ENCODE measurements at places on chromosomes 4 and X.

DNA sequence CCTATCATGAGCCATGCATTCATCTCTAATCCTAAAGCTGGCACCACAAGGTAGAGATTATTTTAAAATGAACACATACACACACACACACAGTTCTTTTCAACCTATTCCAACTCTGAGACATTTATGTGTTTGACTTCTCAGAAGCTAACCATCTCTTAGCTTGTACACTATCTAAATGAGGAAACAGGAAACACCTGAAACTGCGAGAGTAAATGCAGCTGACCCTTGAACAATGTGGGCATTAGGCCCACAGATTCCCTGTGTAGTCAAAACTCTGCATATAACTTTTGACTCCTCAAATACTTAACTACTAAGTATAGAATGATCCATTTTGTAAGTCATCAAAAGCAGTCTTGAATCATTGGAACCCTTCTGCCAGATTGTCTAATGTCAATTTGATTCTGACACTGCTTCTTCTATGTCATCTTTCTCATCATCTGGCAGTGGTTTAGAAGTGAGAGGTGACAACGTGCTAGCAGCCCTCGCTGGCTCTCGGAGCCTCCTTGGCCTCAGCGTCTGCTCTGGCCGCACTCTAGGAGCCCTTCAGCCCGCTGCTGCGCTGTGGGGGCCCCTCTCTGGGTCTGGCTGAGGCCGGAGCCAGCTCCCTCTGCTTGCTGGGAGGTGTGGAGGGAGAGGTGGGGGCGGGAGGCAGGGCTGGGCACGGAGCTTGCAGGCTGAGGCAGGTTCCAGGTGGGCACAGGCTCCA lies 21.4 kb upstream of the IL15 start:
- DNase-seq, result no peak

DNA sequence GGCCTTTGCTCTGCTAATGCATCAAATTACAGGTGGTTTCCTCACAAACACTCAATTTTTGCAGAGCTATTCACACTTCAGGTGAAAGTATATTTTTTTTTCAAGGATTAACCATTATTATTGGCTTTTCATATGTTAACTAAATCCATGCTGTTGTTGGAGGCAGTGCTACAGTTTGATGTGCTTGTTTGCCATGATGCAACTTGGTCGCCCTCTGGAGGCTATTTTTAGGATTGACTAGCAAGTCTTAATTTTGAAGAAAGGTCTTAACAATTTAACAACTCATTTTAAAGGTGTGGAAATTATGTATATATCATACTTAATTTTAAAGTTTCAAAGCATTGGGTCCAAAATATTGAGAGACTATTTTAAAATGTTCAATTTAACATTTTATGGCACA lies 168.8 kb upstream of the FAM47A start:
- DNase-seq, result no peak

GRCh38 chr4:75512386-75513211 lies 1.6 kb downstream of the RCHY1 start:
- DNase-seq, result no peak

DNA sequence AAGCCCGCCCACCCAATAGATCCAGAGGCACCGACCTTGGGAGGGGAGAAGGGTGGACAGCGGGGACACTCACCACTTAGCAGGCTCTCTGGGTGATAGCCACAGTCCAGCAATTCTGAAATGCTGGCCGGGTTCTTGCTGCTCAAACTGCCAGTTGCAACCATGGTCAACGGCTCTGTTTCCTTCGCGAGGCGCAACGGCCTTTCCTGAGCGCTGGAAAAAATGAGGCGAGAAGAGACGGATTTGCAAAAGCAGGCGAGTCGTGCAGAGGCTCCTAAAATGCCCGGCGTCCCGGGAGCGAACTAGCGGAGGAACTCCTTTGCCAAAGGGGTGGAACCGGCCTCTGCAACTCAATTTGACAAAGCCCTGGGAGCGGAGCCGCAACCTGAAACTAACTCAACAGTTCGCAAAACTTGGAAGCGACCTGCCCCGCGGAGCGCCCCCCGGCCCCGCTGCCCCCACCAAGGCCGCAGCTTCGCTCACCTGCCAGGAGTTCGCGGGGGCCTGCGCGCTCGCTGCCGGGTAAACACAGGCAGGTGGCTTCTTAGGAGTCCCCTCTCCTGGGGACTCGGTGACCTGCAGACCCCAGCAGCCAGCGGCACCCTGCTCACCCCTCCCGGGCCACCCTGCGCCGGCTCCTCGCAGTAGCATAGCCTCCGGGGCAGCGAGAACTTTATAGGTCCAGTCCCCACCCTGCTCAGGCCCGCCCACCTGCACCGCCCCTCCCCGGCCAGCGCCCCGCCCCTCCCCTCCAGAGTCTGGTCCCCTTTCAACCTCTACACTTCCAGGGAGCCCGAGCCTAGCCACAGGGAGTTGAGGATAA lies at the start of gene DDIT4L:
Gene DDIT4L, minus strand, starts transcription at position 649 of the 823 bp plus-strand sequence. Its CDS starts 485 bp downstream, at position 164.
- no peak for DNase-seq

GRCh38 chr4:159946983-159947615 lies 844.2 kb downstream of the RAPGEF2 start:
- no peak for DNase-seq

- peak; percentile 54 for DNase-seq
Observed at GRCh38 chrX:47637546-47638195, 7.9 kb upstream of the CFP start.

DNA sequence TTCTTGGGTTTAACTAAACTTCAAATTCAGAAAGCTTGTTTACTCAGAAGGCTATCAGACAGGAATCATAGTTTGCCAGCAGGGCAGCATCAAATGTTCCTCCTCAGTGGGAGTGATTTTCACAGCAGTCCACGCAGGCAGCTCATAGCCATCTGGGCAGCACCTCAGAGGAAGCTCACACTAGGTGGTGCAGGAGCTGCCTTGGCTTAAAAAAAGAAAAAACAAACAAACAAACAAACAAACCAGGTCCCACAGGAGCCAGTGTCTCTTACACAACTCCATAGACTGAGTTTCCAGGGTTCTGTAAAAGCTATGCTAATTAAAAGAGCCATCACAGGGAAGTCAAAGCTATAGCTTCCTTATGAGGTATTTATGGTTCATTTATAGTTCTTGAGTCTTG lies 10.5 kb upstream of the KLHL5 start:
- no peak for DNase-seq

- DNase-seq, result no peak
Observed at GRCh38 chr4:17251101-17251500, 260.8 kb downstream of the QDPR start.

DNA sequence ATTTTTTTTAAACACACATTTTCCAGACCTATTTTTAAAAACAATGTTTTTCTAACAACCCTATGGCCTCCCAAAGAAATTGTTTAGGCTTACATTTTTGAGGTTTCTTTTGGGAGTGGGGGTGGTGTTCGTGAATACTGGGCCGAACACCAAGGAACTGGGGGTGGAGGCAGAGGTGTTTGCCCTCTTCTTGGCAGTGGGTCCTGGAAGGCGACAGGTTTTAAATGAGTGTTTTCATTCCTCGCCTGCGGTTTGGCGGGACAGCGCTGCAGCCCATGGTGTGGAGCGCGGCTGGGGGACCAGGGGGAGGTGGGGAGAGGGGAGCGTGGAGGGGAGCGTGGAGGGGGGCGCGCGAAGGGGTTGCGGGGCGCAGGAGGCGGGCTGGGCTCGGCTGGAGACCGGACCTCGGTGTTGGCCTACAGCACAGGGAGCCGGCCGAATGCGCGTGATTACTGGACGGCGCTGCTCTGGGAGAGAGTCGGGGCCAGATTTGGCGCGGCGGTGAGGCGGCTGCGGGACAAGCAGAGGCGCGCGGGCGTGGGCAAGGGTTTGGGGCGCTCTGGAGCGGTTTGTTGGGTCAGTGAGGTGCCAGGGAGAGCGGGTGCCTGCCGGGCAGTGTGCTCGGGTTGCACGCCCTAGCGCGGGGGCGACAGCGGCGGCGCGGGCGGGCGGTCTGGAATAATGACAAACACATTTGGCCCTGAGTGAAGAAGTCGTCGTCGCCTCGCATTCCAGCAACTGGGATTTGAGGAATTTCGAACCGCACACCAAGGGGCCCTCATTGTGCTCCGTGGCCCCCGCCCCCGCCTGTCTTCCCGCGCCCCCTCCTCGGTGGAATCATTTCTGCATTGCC lies 764 bp downstream of the PDGFRA start:
- no peak for DNase-seq

DNA sequence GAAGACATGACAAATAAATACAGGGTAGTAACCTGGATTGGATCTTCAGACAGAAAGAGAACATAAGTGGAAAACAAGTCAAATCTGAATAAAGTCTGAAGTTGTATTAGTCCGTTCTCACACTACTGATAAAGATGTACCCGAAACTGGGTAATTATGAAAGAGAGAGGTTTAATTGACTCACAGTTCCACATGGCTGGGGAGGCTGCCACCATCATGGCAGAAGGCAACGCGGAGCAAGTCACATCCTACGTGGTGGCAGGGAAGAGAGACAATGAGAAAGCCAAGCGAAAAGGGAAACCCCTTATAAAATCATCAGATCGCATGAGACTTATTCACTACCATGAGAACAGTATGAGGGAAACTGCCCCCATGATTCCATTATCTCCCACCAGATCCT lies 82.8 kb downstream of the USP46 start:
- DNase-seq, result no peak

DNA sequence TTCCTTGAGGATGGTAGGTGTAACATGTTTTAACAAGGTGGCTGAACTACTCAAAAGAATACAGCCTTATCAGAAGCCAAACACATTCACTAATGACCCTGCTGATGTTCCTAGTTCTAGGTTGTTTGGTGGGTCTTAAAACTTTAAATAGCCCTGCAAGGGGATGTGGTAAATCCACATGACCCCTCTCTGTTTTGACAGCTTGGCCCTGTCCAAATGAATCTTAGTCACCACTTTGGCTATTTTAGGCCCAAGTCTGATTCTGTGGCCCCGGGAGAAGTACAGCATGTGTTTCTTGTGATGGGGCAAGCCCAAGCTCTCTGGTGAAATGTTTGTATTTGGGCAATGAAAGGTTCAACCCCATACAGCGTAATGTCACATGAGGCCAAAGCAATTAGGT lies 54.5 kb upstream of the GPR34 start:
- no peak for DNase-seq

DNA sequence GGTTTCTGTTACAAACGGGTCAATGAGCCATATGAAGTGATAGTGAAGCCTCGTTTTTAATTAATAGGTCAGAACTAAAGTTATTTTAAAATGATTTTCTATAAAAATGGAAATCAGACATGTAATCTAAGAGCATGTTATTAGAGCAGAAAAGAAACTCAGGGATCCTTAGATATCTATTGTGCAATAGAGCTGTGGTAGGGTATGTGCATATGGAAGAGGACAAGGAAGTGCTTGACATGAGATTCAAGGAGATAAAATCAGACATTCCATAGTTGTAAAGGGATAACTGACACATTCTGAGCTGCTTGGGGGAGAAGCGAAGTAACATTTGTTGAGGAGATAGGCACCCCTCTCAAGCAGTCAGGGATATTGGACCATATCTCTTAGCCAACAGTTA lies 143.0 kb downstream of the AFF2 start:
- DNase-seq, result no peak

DNA sequence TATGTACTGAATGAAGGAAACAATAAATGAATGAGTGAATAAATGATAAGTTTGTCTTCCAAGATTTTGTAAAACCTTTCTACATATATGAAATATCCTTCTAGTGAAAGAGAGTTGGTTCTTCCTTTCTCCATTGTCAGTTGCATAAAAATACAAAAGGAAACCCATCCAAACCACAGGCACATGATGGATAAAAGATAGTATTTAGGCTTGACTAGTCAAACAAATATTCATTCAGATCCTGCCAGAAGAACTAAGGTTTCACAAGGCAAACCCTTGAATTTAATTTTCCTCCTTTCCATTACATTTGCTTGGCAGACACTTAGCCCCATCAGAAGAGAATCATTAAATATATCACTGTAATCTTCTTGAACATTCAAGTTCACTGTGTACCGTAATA lies 208.4 kb downstream of the COL25A1 start:
- DNase-seq, result no peak
